ENCODE measurements at places on chromosomes 2 and 18.

DNA sequence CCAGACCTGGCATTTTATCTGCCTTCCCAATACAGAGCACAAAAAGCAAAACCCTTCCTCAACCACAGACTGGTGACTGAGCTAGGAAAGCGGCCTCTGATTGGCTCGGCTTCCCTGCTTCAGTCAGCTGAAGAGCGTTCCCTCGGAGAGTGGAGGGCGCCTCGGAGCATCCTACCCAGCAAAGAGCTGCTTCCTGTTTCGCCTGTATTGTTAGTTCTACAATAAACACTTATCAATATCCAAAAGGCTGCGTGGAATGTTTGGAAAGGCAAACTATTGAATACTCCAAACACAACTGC is 125.0 kb downstream of the CACNB4 start:
- peak; percentile 7 for DNase-seq

- peak; percentile 87 for DNase-seq
Observed at GRCh38 chr2:172248785-172249187, 146.1 kb upstream of the DLX2 start.

GRCh38 chr18:31057051-31057450 is 14.5 kb upstream of the DSC3 start:
- DNase-seq, result no peak

DNA sequence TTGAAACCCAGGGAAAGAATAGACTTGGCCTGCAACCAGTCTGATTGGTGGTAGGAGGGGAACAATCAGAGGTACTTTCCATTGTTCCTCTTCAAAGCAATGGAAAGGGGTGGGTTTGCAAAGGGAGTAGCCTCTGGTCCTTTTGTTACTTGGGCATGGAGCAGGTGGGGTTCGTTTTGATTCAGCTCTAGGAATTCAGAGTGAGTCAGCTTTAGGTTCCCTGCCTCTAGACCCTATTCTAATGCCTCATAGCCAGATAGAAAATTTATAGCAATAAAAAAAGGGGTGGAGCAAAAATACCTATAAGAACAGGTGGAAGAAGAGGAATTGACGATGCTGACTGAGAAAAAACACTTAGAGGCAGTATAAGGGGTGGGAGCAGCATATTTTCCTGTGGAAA is 636.4 kb downstream of the PLCL1 start:
- no peak for DNase-seq

DNA sequence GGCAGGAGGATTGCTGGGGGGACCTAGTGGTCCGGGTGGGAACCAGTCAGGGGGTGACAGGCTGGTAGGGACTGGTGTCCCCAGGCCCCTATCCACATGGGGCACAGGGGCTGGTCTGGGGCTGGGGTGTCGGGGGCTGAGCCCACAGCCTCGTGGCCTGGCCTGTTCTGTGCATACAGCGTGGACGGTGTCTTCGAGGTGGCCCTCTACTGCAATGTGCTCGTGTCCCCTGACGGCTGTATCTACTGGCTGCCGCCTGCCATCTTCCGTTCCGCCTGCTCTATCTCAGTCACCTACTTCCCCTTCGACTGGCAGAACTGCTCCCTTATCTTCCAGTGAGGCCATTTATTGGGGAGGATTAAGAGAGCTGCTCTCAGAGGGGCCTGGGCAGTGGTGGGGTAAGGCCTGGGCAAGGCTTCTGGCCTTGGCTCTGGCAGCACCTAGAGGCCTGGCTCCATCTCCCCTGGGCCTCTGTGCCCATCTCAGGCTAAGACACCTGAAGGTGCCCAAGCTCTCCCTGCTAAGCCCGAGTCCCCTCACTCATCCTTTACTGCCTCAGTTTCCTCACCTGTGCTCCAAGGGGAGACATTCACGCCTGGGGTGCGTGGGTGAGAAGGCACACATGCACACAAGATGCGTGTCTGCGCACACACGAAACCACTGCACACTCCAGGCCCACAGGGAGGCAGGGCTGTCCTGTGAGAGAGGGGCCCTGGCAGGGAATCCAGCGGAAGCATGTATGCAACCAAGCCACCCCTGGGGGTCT is 1.9 kb downstream of the CHRNG start:
- no peak for DNase-seq

- no peak for DNase-seq
Observed at GRCh38 chr2:85019121-85019520, 48.2 kb downstream of the KCMF1 start.

DNA sequence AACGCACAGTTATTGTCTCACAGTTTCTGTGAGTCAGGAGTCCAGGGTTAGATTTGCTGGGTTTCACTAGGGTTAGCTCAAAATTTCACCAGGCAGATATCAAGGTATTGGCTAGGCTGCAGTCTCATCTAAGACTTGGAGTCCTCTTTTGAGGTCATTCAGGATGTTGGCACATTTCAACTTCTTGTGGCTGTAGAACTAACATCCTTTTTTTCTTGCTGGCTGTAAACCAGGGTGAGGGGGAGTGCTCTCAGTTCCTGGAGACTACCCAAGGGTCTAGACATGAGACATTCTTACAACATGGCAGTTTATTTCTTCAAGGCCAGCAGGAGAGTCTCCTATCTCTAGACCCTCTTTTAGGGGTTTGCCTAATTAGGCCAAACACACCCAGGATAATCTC is 12.8 kb upstream of the CAVIN2 start:
- no peak for DNase-seq

GRCh38 chr18:76426737-76427305 is 68.2 kb downstream of the ZNF516 start:
- no peak for DNase-seq

All from kidney capillary endothelial cell (primary cell).